ENCODE measurements at places on chromosomes 16 and 17.

- no peak for DNase-seq
Measured at GRCh38 chr17:7712111-7712771, 5.3 kb upstream of the DNAH2 start.

GRCh38 chr16:56318827-56319140, 106.6 kb downstream of the AMFR start:
- DNase-seq: no peak

DNA sequence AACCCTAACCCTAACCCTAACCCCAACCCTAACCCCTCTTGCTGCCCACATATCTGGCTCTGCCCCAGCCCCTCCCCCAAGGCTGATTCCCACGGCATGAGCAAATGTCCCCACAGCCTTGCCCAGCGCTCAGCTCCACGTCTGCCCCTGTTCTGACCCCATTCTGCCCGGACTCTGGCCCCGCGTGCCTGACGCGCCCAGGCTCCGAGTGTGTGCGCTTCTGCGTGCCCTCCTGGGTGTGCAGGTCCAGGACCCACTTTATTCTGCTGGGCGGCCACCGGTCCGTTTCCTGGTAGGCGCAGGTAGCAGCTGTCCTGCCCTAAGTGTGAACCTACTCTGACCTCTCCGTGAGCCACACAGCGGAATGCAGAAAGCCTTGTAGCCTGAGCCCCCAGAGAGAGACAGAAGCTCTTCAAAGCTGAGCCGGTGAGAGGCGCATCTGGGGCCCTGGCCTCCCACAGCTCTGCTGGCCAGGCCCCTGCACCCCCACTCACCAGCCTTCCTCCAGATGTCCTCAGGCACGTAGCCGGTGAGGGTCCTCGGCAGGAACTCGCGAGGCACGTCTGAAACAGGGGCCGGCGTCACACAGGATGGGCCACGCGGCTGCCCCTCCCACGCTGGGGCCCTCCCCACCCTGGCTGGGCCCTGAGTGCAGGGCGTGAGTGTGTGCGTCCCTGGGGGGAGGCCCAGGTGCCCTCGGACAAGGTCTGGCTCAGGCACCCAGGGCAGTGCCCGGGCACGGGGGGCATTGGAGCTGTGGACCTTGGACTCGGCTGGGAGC, 14.0 kb upstream of the PABPN1L start:
- DNase-seq: no peak

DNA sequence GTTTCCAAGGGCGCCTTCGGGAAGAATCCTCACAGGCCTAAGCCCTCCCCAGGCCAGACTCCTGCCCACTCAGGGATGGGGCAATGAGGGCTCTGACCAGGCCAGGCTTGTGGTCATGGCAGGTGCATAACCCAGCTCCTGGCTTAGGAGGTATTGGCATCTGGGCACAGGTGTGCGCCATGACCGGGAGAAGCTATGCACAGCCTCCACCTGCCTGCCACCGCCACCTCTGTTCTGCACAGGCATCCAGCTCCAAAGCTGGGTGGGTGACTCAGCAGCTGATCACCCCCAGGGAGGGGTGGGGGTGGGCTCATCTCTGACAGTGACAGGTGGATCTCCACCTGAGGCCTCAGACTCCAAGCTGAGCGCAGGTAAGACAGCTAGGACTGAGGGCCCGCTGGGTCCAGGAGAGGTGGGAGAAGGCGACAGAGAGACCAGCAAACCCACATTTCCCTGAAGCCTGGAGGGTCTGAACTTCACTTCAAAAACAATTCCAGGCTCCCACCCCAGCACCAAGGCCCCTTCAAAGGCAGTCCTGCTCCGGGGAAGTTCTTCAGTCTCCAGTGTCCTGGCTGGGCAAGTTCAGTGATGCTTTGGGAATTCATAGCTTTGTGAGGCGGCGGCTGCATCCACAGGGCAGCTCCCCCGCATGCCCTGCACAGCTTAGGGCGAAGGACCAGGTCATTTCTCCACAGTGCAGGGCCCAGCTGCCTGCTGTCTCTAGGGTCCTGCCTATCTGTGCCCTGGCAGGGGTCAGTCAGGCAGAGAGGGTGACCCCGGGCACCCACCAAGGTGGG, 121.6 kb upstream of the SMURF2 start:
- no peak for DNase-seq

- no peak for DNase-seq
Measured at GRCh38 chr16:79067600-79067999, 532.9 kb downstream of the MAF start.

DNA sequence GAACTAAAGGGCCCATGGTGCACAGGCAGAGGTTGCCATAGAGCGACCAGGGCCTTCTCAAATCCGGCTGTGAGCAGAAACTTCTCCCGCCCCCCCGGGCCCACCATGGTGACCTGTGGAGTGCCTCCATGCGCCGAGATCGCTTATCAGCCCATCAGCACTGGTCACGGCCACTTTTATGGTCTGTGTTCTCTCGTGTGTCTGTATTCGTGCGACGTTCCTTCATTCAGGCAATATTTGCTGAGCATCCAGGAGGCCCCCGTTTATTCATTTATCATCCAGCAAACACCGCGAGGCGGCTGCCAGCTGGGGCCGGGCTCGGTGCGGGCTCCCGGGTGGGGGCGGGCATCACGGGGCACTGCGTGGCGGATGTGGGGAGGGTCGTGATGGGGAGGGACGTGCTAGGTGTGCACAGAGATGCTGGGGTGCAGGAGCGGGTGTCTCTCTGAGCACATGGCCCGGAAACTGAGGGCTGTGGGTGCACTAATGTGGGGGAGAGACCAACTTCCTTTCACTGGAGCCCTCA, 88.0 kb upstream of the CBX4 start:
- no peak for DNase-seq

DNA sequence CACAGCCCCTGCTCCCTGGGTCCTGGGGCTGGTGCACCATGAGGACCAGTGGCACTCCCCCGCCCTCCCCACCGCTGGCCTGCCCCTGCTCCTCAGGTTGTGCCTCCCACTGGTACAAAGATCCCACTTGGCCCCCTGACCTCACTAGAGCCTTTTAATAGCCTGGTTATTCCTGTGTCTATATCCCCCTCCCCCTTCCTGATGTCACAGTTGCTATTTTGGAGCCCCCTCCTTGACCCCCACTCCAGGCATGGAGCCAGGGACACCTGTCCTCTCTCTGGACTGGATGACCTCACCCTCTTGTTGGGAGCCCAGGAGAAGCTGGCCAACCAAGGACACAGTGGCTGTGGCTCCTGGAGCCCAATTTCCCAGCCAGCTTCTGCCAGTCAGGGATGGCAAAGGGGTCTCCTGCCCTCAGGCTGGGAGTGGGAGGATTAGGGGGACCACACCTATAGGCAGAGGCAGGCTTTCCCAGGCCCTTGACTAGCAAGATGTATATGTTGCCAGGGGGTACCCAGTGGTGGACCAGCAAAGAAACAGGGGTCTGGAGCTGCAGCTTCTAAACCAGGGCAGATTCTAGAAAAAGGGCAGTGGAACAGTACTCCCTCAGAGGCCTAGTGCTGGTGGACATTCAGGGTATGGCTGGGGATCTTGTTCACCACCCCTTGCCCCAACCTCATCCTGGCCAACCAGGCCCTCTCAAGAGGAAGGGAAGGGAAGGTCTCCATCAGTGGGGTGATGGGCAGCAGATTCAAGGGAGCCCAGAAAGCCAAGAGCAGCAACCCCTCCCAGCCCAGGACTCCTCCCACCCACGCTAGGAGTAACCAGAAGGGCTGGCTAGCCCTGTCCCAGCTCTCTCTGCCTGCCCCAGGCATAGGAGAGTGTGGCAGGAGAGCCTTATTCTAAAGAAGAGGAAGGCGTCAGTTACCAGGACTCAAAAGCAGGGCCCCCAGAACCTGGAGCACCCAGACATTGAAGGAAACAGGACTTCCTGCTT, 10.9 kb downstream of the HDAC5 start:
- DNase-seq: no peak

DNA sequence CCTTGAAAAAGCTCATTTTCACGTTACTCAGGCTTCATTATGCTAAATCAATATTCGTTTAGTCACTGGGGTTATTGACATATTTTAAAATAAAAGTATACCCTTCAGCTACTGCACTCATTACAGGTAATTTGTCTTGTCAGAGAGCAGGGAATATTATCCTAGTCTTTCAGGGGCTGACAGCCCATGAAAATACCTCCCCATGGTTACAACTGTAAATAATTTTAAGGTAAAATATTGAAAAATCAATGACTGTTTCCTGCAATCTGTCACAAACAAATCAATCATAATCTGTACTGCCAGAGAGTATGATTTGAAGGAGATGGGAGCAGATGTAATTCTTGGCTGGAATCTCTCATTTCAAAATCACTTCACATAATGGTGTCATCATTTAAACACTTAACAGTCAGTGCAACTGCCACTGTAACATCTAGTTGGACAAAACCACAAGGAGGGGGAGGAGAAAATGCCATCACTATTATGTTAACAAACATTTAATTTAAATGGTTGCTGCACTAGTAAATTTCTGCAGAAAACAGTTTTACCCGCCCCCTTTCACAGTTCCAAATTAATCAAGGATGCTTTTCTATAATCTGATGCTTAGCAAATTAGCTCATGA, 9.3 kb upstream of the IRX5 start:
- DNase-seq: peak; percentile 62

DNA sequence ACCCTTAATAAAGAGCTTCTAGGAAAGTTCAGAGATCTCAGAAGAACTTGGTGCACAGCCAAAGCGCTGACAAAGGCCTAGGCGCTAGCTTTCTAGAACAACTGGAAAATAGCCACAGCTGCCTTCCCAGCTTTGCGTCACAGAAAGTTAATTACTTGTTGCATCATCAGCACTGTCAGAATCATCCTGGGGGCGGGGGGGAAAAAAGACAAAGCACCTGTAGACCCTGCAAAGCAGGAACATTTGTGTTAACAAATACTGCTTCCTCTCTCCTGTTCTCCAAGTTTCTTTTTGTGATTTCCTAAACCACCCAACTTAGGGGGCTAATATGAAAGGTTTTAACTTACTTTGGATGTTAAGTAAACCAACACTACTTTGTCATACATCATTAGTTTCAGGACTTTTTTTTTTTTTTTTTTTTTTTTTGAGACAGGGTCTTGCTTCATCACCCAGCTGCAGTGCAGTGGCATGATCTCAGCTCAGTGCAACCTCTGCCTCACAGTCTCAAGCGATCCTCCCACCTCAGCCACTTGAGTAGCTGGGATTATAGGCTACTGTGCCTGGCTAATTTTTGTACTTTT, 4.8 kb upstream of the AARSD1 start:
- DNase-seq: peak; percentile 7

- no peak for DNase-seq
Measured at GRCh38 chr17:17256316-17256715, 19.3 kb upstream of the FLCN start.

GRCh38 chr16:46954562-46954961, 18.9 kb downstream of the DNAJA2 start:
- DNase-seq: no peak

GRCh38 chr17:32256012-32256700, 9.5 kb upstream of the RHBDL3 start:
- DNase-seq: no peak

DNA sequence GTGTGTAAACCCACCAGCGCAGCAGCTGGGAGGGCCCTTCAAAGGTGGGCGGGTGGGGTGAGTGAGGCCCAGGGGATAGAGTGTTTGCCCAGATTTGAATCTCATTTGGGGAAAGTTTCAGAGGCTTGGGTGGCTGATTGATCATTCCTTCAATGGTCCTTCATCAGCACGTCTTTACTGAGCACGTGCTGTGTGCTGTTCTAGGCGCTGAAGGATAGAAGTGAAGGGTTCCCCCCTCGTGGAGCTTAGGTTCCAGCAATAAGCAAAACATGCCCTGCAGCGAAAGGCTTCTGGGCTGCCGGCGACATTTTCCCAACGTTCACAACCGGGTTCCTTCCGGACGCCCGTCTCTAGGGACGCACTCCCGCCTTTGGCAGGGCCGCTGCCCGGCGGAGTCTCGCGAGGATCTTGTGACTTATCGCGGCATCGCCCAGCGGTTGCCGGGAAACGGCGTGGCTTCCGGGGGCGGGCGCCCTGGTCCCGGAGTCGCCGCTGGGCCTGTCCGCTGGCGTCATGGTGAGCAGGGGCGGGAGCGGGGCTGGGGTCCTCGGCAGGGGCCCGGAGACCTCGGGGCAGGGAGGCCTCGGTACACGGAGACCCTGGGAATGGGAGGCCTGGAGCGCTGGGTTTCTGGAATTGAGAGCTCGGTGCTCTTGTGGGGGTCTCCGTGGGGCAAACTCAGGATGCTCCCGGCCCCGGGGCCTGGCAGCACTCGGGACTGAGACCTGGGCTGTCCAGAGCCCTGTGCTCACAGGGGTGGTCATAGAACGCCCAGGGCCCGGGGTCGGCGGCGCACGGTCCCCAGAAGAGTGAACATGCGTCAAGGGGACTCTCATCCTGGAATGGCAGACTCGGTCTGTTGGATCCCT, 3.2 kb upstream of the DBNDD1 start:
- DNase-seq: peak; percentile 87

DNA sequence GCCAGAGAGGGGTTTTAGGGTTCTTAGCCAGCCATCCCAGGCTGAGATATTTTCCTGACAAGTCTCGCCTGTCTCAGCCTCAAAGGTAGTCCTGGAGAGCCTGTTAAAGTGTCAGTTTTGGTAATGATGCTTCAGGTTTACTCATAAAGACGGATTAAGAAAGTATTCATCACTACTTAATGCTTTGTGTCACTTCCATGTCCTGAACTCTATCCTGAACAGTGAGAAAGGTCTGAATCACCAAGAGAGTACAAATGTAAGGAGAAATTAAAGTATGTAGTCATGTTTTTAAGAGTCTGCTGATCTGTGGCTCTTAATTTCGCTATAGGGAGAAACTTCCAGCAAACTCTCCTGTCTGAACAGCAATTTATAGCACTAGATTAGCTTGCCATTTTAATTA, 14.0 kb downstream of the RPGRIP1L start:
- peak; percentile 14 for DNase-seq

GRCh38 chr16:85162478-85163277, 50.4 kb upstream of the CIBAR2 start:
- DNase-seq: peak; percentile 87

- DNase-seq: no peak
Measured at GRCh38 chr17:28986714-28987655, 18.8 kb downstream of the SEZ6 start.

GRCh38 chr16:680625-680945, 375 bp downstream of the STUB1 start:
- no peak for DNase-seq

DNA sequence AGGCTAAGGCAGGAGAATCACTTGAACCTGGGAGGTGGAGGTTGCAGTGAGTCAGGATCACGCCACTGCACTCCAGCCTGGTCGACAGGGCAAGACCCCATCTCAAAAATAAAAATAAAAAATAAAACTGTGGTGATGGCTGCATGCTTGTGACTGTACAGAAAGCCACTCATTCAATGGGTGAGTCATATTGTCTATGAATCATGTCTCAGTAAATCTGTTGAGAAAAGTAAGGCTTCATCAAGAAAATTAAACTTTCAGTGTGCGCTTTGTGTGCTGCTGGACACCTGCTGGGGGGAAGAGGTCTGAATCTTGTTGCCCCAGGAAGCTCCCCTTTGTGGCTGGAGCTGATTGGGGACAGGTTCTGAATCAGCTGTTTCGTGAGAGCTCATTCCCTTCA, 11.3 kb downstream of the NUBP1 start:
- peak; percentile 58 for DNase-seq

GRCh38 chr17:55641676-55642081, 81.0 kb downstream of the TMEM100 start:
- DNase-seq: peak; percentile 52
